ENCODE measurements at places on chromosomes 13 and 19. TPM values are rescaled to one million over a fixed set of nuclear protein-coding genes. Genes with fewer than 3 reads are reported as not detected.

- no peak for DNase-seq
- no peaks in the 10 kb centered on the region for H3K4me1 ChIP-seq
- H3K27me3 ChIP-seq = no peaks in the 10 kb centered on the region
- no peaks in the 10 kb centered on the region for H3K36me3 ChIP-seq
Observed at GRCh38 chr13:39353988-39354387, 249.0 kb downstream of the LHFPL6 start.

- peaks cover 8% of the 10 kb centered on the region for H3K36me3 ChIP-seq
- peaks cover 11% of the 10 kb centered on the region for H3K4me1 ChIP-seq
- DNase-seq = no peak
- no peak overlapping the region for H3K27ac ChIP-seq
- H3K4me3 ChIP-seq = no peak overlapping the region
- H3K27me3 ChIP-seq = peaks cover 43% of the 10 kb centered on the region
Observed at GRCh38 chr19:55437410-55437809, 5.7 kb downstream of the SHISA7 start.

GRCh38 chr13:64078480-64078936 lies 2662.9 kb upstream of the PCDH20 start:
- H3K4me1 ChIP-seq = no peaks in the 10 kb centered on the region
- no peak overlapping the region for H3K27ac ChIP-seq
- H3K36me3 ChIP-seq = no peaks in the 10 kb centered on the region

GRCh38 chr19:5676105-5676771 lies 4.1 kb downstream of the MICOS13 start:
- H3K27ac ChIP-seq = no peak overlapping the region
- H3K4me1 ChIP-seq = peaks cover 11% of the 10 kb centered on the region
- no peak for DNase-seq

DNA sequence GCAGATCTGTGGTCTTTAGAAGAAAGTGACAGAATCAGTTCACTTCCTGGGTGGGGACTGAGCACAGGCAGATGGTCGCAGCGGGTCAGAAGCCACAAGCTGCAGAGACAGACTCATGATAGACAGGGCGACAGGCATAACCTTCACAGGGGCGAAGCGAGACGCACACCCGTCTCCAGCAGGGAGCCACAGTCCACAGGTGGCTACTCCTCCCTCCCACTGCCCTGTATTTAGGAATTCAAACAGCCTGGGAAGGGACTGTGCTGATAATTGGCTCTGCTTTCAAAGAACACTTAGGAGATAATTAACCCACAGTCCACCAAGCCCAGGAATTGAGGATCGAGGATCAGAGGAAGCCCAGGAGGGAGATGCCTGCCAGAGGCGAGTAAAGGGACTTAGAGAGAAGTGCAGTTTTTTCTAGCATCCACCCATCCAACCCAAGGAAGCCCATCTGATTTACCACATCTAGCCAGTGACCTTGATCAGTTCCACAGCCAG lies 23.2 kb downstream of the RFX2 start:
- peaks cover 20% of the 10 kb centered on the region for H3K4me1 ChIP-seq
- H3K27me3 ChIP-seq = peaks cover 24% of the 10 kb centered on the region
- peak overlapping the region; percentile 67 for H3K4me3 ChIP-seq
- no peak for DNase-seq
- peak overlapping the region; percentile 31 for H3K27ac ChIP-seq

Gene ADGRE2
- 4.4 TPM for total RNA-seq

DNA sequence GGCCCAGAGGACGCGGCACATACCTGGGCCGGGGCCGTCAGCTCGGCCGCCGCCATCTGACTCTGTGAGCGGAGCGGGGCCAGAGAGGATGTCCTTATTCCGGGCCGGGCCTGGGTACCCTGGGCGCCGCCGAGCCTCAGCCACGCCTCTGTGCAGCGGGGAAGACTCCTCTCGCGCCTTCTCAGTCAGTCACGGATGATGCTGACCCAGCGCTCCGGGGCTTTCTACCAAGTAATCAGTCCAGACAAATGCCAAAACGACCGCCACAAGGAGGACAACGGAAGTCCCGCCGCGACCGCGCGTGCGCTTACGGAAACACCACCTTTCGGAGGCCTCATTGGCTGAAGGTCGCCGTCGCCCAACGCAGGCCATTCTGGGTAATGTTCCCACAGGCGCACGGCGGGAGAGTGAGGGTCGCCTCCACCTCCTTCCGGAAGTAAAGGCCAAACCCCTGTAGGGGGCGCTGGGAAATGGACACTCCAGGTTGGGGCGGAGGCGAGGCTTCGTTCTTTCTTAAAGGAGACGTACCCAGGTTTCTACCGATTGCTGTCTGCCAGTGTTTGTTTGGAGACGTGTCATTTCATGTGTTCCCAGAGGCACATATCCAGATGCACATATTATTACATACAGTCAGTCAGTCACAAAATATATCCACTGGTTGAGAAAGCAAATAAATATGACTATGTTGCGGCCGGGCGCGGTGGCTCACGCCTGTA lies at the start of gene ZNF256:
TSS of gene ZNF256 (minus strand) at position 288 of the 716 bp plus-strand sequence. CDS start at position 56, 232 bp downstream.
- H3K27me3 ChIP-seq = no peaks in the 10 kb centered on the region
- peaks cover 41% of the 10 kb centered on the region for H3K36me3 ChIP-seq
- H3K4me3 ChIP-seq = peak within 1 kb of the TSS; percentile 84
- peak; percentile 95 for DNase-seq
- H3K4me1 ChIP-seq = peaks cover 24% of the 10 kb centered on the region
- H3K27ac ChIP-seq = peak within 1 kb of the TSS; percentile 87

DNA sequence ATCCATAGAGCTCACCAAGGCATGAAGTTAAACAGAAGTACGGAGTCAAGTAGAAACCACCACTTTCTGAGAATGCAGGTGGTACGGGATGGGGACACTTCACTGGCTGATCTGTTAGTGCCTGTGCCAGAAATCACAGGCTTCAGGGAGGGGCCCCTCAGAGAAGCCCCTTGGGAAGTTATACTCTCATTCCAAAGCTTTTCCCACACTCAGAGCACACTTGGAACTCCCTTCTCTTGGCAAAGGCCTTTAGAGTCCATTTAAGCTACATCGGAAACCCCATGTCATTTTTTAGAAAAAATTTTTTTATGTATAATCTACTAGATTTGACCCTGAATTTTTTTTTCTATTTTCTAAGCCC lies 80.7 kb upstream of the WASF3 start:
- H3K36me3 ChIP-seq = no peaks in the 10 kb centered on the region
- H3K4me3 ChIP-seq = peak overlapping the region; percentile 34
- no peak for DNase-seq
- H3K27me3 ChIP-seq = peaks cover 3% of the 10 kb centered on the region
- peaks cover 6% of the 10 kb centered on the region for H3K4me1 ChIP-seq

GRCh38 chr19:46813839-46814358 lies 25.5 kb upstream of the SLC1A5 start:
- H3K27ac ChIP-seq = no peak overlapping the region
- DNase-seq = no peak
- H3K4me1 ChIP-seq = no peaks in the 10 kb centered on the region
- H3K36me3 ChIP-seq = no peaks in the 10 kb centered on the region
- no peaks in the 10 kb centered on the region for H3K27me3 ChIP-seq
- H3K4me3 ChIP-seq = no peak overlapping the region

- H3K4me3 ChIP-seq = peak overlapping the region; percentile 99
- H3K27me3 ChIP-seq = no peaks in the 10 kb centered on the region
- H3K36me3 ChIP-seq = peaks cover 17% of the 10 kb centered on the region
- no peak for DNase-seq
Observed at GRCh38 chr19:34366738-34367623, 2.0 kb downstream of the GPI start.

Gene MFSD12
- 73.1 TPM for total RNA-seq

- H3K4me3 ChIP-seq = no peak overlapping the region
- H3K36me3 ChIP-seq = no peaks in the 10 kb centered on the region
- H3K27me3 ChIP-seq = no peaks in the 10 kb centered on the region
- H3K4me1 ChIP-seq = no peaks in the 10 kb centered on the region
- no peak overlapping the region for H3K27ac ChIP-seq
- DNase-seq = no peak
Observed at GRCh38 chr13:106186366-106187030, 349.0 kb downstream of the EFNB2 start.

GRCh38 chr19:40791349-40791748 lies 7.6 kb upstream of the EGLN2 start:
- peaks cover 32% of the 10 kb centered on the region for H3K4me1 ChIP-seq
- H3K27ac ChIP-seq = peak overlapping the region; percentile 72
- peaks cover 5% of the 10 kb centered on the region for H3K36me3 ChIP-seq
- H3K4me3 ChIP-seq = no peak overlapping the region
- no peak for DNase-seq
- no peaks in the 10 kb centered on the region for H3K27me3 ChIP-seq

DNA sequence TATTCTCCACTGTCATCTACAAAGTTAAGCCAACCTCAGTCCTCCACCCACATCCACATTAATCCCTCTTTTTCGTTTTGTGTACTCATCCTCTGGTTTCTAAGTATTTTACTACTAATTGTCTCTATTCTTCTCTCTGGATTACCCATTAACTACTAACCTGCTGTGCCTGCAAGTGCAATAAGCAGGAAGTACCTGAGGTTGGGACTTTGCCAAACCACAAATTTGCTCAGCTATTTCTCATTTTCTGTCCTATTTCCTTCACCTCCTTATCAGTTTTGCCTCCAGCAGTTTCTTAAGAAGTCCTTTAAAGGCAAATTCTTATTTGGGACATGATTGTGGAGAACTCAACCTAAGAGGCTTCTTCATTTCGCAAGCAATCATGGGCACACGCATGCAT lies 1708.9 kb downstream of the SLITRK5 start:
- no peak for DNase-seq
- H3K4me1 ChIP-seq = no peaks in the 10 kb centered on the region
- H3K4me3 ChIP-seq = no peak overlapping the region
- H3K36me3 ChIP-seq = no peaks in the 10 kb centered on the region
- H3K27ac ChIP-seq = no peak overlapping the region
- H3K27me3 ChIP-seq = no peaks in the 10 kb centered on the region

GRCh38 chr19:39170386-39171231 lies 26.2 kb upstream of the NCCRP1 start:
- no peaks in the 10 kb centered on the region for H3K4me1 ChIP-seq
- no peaks in the 10 kb centered on the region for H3K27me3 ChIP-seq

- H3K27ac ChIP-seq = no peak overlapping the region
- H3K36me3 ChIP-seq = no peaks in the 10 kb centered on the region
- H3K27me3 ChIP-seq = no peaks in the 10 kb centered on the region
- DNase-seq = no peak
- no peak overlapping the region for H3K4me3 ChIP-seq
- H3K4me1 ChIP-seq = peaks cover 7% of the 10 kb centered on the region
Observed at GRCh38 chr13:77752512-77753069, 55.1 kb downstream of the SLAIN1 start.

GRCh38 chr19:56838909-56839651 lies 1.4 kb downstream of the PEG3 start:
- H3K27ac ChIP-seq = no peak overlapping the region
- no peak for DNase-seq
- H3K4me1 ChIP-seq = peaks cover 5% of the 10 kb centered on the region
- H3K36me3 ChIP-seq = peaks cover 26% of the 10 kb centered on the region
- no peak overlapping the region for H3K4me3 ChIP-seq

- H3K36me3 ChIP-seq = peaks cover 6% of the 10 kb centered on the region
- H3K27ac ChIP-seq = no peak overlapping the region
- H3K4me3 ChIP-seq = no peak overlapping the region
Observed at GRCh38 chr19:53094754-53095575, 8.3 kb downstream of the ZNF160 start.

DNA sequence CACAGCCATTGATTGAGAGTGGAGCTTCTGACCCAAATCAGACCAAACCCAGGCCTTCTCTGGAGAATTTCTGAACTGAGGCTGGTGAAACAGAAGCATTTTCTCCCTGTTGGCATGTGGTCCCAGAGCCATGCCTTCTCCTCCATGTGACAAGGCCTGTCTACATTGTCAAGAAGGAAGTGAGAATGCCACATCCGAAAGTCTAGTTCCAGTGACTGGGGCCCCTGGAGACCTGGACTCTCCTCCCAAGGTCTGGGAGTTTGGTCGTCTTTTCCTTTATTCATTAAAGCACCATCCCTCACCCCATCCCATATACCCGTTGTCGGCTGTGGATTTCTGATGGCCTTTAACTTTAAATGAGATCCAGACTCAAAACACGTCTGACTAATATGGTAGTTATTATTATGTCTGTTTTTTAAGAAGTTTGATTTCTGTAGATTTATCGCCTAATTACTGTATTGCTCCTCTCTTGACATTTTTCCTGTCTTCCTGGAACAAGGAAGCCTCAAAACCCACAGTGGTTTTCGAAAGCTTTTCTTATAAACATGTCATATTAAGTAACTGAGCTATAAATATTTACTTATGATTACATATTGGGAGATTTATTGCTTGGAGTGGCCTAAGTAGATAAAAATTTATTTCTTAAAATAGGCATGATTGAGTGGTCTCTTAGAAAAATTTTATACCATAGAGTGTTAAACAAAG lies 128.3 kb upstream of the FRY start:
- peak overlapping the region; percentile 30 for H3K27ac ChIP-seq
- DNase-seq = no peak
- peak overlapping the region; percentile 14 for H3K4me3 ChIP-seq

GRCh38 chr19:3985643-3986259 lies 488 bp upstream of the EEF2 start:
- peaks cover 42% of the 10 kb centered on the region for H3K4me1 ChIP-seq
- H3K36me3 ChIP-seq = peaks cover 12% of the 10 kb centered on the region
- DNase-seq = no peak
- no peaks in the 10 kb centered on the region for H3K27me3 ChIP-seq
- H3K27ac ChIP-seq = peak overlapping the region; percentile 91
- peak overlapping the region; percentile 97 for H3K4me3 ChIP-seq

DNA sequence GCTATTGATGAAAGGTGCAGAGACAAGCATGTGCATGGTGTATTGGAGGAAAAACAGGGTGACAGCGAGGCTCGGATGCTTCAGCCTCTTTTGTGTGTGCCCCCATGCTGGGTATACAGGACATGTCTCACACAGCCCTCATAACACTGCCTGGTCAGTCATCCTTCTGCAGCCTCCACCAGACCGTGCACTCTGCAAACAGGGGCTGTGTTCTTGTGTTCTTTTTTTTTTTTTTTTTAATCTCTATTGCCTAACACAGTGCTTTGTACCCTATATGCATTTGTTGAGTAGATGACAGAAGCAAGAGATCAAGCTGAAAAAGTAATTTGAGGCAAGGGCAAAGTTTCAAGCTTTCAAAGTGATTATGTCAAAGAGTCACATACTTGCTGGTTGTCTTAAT lies 367.2 kb upstream of the SLITRK1 start:
- H3K27ac ChIP-seq = no peak overlapping the region
- no peaks in the 10 kb centered on the region for H3K4me1 ChIP-seq
- no peaks in the 10 kb centered on the region for H3K27me3 ChIP-seq
- no peak for DNase-seq

DNA sequence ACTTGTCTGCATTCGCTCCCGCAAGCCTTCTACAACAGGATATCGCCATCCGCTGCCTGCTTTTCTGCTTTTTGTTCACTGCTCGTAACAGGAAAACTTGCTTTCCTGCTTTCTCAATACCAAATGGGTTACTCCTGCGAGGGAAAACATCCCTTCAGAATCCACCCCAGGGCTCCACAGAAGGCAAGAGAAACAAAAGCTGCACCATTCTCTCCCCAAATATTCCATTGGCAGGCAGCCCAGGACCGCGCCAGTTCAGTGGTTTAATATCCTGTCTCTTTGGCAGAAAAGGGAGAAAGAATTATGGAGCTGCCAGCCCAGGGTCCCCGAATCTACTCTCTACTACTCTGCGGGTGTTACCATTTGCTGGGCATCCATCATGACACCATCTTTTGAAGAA lies 84.7 kb upstream of the DOCK9 start:
- DNase-seq = no peak
- no peaks in the 10 kb centered on the region for H3K36me3 ChIP-seq
- peaks cover 40% of the 10 kb centered on the region for H3K4me1 ChIP-seq
- no peak overlapping the region for H3K4me3 ChIP-seq
- H3K27me3 ChIP-seq = peaks cover 11% of the 10 kb centered on the region

All from natural killer cell treated with Interleukin-12 subunit alpha and Interleukin-12 subunit beta and Interleukin-15 and Interleukin-18, amount 100 ng/mL, for 72 hours (primary cell).